Ecto neural progenitor cell (in vitro differentiated cells): ENCODE measurements at places on chromosomes 6 and 20.

DNA sequence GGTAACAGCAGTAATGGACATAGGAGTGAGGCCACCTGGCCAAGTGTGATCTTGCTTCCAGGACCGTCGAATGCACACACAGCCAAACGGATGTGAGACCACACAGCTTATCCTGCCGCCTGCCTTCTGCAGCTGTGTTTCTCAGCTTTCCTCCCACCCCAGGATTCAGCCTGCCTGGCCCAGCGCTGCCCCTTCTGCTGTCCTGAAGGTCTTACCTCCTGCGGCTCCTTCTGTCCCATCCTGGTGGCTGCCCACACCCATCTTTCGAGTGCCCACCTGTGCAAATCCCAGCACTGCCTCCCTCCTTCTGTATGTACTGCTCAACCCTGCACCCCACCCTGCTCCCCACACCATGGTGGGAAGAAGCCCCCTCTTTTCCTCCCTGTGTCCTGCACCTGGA is 49.4 kb upstream of the DACT2 start:
- no peak for DNase-seq

GRCh38 chr6:106530026-106530425 is 99.3 kb downstream of the RTN4IP1 start:
- DNase-seq, result no peak

DNA sequence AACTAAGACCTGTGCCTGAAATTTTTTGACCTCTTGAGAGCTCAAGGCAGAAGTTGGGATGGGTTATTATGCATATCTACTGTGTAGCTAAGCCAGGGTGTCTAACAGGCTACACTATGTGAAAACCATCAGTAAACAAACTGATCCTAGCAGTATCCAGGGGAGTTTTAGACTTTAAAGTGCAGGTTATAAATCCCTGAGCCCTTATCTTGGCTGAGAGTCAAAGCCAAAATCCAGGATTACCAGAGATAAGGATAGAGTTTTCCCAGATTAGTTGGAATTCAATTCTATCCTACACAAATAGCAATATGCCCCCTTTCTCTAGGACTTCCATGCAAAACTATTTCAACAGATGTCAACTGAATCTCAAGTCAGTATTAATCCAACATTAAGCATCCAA is 1229.7 kb downstream of the GRIK2 start:
- DNase-seq, result no peak

- no peak for DNase-seq
These were observed 129.3 kb upstream of the TOP1 start for GRCh38 chr20:40899344-40899743.

DNA sequence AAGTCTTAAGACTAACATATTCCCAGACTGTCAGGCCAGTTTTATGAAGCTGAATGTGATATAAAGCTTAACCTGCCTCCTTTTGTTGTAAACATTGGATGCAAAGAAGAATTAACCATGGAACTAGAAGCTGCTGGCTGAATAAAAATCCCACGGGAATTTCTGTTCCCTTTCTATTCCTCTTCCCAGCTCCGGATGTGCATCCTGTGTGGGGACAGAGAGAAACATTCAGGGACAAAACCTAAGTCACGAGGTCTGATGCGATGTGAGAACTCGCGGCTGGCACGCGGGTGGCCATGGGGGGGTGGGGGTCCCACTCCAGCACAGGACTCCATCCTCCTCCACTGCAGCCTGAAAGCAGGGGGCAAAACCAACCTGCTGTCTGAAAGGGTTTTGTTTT is 32.2 kb downstream of the RAMACL start:
- no peak for DNase-seq

DNA sequence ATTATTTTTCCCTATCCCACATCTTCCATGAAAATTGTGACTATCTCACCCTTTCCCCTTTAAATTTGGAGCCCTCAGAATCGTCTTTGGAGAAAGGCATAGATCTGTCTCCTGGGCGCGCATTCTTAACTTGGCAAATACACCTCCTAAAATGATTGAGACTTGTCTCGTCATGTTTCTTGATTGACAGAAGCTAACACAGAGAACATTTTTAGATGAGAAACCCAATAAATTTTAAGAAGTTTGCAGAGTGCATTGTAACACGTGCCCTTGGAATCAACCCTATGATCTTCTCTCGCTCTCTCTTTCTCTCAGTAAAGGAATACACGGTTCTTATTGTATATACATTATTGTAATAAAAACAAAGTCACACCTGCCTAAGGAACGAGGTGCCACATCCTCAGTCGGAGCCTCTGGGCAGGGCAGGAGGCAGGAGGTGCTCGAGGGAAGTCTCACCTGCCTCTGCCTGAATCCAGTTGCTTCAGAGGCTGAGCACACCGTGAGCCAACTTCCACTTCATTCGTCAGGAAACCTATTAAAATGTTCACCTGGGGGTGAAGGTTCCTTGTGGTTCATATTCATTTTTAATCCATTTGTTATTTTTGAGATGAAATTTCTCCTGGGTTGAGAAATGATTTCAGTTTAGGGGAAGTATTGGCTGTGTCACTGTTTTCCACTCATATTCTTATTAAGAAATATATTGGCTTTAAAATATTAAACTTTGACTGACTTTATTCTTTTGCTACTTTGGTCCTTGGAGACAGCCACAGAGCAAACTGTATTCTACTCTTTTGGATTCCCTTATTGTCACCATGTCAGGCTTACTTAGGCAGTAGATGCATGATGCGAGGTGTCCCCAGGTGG is 90.5 kb upstream of the THBS2 start:
- no peak for DNase-seq

DNA sequence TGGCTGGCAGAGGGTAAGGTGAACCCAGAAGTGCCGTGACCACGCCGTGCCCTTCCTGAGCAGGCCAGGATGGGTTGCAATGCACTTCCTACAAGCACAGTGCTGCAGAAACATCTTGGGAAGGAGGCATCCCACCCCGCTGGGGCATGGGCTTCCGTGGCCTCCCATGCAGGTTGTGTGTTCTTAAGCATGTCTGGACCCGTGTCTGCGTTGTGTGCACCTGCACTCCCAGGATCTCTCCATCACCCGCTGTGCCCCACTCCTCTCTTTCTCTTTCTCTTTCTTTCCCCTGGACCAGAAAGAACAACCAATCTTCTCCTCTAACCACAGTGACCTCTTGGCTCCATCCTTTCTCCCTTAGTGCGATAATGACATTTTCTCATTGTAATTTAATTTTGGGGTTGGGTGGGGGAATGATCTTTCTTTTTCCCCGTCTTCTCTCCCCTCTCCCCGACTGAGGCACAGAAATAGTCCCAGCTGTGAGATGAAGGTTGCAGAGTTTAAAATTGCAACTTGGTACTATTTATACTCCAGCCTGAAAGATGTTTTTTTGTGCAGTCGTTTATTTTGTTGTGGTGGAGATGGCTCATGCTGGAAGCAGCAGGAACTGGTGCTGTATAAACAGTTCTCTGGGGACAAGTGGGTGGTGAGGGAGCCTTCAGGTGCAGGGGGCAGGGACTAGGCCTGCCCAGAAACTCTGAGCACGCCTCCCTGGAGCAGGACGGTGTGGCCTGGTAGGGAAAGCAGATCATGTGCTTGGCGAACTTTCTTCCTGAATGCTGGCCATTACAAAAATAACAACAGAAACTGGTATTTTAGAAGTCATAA is 20.5 kb downstream of the BCAS4 start:
- no peak for DNase-seq

- DNase-seq, result peak; percentile 11
These were observed 154.5 kb downstream of the CD83 start for GRCh38 chr6:14271789-14272736.

DNA sequence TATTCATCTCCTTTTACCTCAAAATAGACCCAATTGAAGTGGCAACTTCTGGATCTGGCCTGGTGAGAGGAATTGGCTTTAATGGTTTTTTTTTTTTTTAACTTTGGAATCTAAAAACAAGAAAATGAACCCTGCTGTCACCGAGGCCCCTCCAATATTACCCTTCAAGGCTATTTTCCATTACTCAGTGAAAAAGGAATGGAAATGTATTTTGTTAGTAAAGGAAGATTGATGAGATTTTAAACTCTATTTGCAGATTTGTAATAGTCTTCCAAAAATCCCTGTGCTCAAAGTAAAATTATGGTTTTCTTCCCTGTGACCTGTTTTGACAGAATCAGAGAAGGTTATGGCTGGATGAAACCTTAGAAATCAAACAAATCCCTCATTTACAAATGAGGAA is 102.9 kb downstream of the TMEM170B start:
- DNase-seq, result no peak

DNA sequence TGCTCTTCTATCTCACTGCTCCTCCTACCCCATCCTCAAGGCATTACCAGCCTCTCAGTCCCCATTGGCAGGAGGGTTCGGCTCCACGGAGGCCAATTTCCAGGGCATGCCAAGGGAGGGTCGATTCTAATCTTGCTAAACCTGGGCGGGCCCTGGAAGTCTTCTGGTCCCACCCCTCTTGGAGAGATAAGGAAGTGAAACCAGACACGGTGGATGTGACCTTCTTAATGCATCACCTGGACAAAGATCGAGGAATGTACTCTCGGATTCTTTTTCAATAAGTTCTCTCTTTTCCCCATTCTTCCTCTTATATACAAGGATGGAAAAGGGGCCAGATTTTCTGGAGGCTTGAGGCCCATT is 112.2 kb upstream of the ARMC2 start:
- no peak for DNase-seq

DNA sequence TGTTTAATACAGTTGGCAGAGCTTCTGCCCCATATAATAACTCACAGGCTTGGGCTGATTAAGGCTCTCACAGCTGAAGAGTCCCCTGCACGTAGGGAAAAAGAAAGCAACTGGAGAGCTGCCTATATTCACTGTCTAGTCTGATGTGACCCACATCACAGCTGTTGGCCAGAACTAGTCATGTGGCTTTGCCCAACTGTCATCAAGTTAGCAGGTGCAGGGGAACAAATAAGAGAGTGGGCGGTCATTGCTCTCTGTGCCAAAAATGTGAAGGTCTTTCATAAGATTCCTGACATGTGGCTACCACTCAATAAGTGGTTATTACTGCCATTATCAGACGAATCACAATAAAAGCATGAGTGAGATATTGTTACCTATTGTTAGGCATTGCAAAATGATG is 665.2 kb downstream of the DOK5 start:
- DNase-seq, result no peak
